ENCODE measurements at places on chromosomes 12 and 14.

- DNase-seq: no peak
Measured at GRCh38 chr14:31993521-31993951, 83.6 kb upstream of the ARHGAP5 start.

DNA sequence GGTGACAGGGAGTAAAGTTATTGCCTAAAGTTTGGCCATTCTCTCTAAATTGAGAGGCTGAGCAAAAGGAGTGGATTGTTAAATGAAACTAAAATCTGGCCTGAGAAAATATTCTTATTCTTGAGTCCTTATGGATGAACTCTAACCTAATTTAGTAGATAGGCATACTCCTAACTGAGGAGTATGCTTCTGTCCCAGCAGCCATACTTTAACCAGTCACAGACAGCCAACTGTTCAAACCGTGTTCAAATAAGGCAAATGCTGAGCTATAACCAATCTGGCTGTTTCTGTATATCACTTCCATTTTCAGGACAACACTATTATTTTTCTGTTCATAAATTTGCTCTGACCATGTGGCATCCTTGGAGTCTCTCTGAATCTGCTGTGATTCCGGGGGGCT lies 75.9 kb upstream of the RERGL start:
- no peak for DNase-seq

DNA sequence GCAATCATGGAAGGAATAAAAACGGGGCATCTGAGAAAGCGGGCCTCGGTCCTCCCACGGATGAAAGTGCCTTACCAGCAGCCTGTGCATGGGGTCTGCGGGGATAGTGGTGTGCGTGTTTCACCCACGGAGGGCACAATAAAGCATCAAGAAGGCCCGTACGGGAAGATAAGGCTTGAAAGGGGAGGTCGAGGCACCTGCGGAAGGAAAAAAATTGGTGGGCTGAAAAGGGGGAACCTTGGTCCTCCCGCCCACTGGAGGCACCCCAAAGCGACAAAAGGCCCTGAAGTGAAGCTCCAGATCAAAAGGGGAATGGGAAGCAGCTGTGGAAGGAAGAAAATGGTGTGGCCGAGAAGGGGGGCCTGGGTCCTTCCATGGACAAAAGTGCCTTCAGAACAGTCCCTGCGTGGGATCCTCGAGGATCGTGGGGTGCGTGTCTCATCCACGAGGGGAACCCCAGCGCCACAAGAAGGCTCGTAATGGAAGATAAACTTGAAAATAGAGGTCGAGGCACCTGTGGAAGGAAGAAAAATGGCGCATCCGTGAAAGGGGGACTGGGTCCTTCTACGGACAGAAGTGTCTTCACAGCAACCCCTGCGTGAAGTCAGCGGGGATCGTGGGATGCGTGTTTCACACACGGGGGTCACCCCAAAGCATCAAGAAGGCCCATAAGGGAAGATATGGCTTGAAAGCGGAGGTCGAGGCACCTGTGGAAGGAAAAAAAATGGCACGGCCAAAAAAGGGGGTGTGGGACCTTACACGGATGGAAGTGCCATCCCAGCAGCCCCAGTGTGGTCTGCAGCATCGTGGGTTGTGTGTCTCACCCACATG lies 276.9 kb downstream of the ALG10 start:
- DNase-seq: no peak

GRCh38 chr12:30594509-30594908 lies 101.2 kb downstream of the IPO8 start:
- no peak for DNase-seq

- DNase-seq: no peak
Measured at GRCh38 chr14:106509807-106510206, 983.4 kb downstream of the TMEM121 start.

DNA sequence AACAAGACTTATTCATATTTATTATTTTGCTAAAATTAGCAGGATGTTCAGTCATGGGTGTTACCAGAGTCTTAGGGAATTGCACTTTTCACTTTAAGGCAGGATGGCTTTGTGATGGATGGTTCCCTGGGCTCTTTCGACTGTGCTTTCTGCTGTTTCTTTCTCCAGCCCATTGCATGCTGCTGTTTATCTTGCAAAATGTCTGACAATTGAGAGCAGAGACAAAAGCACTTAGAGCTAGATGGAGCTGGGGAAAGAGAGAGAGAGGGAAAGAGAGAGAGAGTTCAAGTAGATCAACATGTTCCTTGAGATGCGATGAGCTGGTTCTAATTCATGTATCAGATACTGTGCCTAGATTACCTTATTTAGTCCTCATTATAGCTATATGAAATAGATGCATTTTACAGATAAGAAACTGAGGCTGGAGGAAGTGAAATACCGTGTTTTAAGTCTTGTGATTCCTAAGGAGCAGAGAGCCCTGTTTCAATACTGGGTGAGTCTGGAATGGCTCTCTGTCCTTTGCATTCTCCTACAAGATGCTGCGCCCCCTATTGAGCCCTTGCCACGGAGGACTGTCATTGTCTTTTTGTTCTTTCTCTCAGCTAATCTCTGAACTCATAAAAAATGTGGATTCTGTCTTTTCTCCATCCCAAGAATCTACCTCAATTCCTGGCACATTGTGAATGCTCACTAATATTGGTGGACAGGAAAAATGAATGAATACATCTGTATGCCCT lies 227.9 kb downstream of the ALG10B start:
- DNase-seq: no peak

GRCh38 chr14:103273745-103274615 lies 60.1 kb upstream of the EIF5 start:
- DNase-seq: no peak

DNA sequence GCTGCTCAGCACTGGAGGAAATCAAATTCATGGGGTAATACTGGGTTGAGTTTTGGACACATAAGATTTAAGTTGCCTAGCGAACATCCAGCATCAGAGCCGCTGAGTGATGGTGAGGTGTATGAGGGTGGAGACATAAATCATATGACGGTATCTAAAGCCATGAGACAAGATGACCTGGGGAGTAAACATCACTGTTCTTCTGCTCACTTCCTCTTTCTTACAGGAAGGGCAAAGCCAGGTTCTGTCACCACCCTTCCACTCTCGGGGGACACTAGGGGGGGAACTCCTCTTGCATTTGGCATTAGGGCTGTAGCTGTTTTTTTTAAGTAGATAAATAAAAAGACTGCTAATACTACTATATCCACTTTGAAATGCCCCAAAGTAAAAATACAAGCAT lies 24.0 kb downstream of the PRDM4 start:
- DNase-seq: peak; percentile 13

DNA sequence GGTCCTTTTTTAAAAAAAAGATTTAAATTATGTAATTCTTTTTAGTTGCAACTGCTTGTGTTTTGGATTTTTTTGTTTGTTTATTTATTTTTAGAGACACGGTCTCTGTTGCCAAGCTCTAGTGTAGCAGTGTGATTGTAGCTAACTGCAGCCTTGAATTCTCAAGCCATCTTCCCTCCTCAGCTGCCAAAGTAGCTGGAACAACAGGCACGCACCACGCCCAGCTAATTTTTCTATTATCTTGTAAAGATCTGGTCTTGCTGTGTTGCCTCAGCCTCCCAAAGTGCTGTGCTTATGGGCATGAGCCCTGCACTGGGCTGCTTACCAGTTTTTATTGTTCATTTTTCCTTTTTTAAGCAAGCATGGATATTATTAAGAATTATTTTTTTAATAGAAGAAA lies 10.6 kb upstream of the ART4 start:
- peak; percentile 78 for DNase-seq

DNA sequence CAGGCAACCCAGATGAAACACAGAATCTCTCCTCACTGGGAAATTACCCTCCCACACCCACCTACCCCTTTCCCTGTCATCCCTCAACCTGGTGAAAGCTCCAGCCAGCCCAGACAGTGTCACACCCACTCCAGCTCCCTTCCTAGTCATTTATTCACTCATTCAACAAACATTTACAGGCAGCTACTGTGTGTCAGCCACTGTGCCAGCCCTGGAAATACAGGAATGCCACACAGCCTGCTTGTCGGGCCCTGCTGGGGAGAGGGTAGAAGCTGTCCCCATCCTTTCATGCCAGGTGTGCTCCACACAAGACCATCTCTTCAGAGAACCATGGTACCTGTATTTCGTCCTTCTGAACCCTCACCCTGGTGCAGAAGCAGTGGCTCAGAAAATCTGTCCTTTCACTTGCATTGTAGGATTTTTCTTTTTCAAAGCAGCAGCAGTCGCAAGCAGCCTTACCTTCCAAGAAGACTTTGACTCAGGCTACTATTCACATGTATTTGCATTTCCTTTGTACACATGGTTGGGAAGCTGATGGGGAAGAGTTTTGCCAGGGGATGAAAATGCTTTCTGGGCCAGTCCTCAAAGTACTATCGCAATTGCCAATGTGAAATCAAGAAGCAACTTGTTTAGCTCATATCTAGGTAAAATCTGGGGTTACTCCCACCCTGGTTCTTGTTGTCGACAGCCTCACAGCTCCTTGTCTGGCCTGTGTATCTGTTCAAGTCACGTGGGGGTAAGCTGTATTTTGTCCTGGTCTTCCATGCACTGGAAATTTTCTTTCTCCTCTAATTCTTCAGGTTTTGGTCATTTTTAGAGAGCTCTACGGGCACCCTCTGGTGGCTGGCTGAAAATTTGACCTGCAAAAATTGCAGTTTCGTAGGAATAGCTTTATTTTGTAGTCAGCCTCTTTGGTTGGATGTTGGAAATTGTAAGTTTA lies 147.4 kb upstream of the EGLN3 start:
- DNase-seq: peak; percentile 73

- peak; percentile 96 for DNase-seq
Measured at GRCh38 chr12:3311027-3311402, 180.0 kb upstream of the PRMT8 start.

- no peak for DNase-seq
Measured at GRCh38 chr14:85595981-85596380, 66.0 kb downstream of the FLRT2 start.

GRCh38 chr12:4910502-4911315 lies 1.0 kb downstream of the KCNA1 start:
- no peak for DNase-seq

DNA sequence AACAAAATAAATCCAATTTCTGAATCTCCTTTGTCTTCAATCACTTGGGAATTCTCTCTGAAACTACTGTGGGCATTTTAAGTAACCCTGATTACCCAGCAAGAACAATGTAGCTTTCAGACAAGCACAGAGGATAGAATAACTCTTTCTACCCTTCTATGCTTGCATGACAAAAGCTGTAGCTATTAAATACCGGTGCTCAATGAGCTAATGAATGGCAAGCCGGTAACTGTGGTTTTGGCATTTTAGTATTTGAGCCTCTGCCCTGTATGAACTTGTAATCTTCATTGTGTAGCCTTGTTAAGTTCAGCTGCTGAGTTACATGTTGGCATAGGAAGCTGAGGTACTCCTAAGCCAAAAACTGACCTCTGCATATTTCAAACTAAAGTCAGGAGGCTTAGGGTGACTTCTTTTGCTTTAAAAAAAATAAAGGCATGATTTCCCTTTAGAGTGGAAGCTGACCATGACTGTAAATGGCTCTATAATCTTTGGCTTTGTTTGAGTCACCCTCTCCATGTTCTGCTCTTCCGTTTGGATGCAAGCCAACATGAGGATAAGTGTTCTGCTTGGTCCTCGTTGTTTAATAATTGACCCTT lies 171.0 kb upstream of the HIF1A start:
- DNase-seq: no peak
